Glomerular endothelial cell (primary cell): ENCODE measurements at places on chromosomes 11 and 22.

DNA sequence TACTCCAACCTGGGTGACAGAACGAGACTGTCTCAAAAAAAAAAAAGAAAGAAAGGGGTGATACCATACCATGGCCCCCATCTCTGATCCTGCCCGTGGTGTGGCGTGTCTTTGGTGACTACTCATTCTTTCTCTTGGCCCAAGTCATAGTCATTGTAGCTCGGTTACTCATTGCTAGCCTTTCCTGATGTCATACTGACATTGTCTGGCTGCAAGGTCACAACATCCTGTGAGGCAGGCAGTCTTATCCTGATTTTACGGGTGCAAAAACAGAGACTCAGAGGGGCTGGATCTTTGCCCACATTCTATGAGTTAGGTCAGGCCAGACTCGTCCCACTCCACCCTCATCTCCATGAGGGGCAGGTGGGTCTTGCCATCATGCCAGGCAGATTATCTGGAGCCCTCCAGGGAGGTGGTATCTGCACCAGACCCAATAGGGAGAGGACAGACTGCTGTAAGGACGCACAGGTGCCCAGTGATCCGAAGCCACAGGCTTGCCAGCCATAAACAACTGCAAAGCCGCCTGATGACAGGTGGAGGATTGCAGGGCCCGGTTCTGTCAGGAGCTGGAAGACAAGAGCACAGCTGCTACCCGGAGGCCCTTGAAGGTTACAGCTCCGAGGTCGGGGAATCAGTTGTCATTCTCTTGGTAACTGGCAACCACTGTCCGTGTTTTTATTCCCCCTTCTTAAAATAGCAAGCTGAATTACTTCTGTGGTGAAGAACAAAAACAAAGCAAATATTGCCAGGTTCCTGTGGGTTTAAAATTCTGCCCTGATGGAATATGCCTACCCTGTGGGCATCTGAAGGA is 13.8 kb downstream of the TOM1 start:
- DNase-seq, result peak; percentile 79

DNA sequence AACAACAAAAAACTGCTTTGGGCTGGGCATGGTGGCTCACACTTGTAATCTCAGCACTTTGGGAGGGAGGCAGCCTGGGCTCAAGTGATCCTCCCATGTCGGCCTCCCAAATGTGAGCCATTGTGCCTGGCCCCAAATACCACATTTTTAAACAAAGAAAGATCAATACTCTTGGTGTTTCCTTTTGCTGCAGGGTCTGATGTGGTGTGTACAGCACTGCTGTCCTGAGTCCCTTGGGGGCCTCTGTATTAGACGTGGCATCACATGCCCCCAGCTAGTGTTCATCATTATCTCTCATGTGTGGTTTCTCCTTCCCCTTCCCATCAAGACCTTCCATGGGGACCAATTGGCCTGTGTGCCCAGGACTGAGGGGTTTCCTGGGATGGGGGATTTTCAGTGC is 20.5 kb upstream of the XBP1 start:
- no peak for DNase-seq

GRCh38 chr11:15201586-15201985 is 86.9 kb downstream of the INSC start:
- DNase-seq, result no peak

DNA sequence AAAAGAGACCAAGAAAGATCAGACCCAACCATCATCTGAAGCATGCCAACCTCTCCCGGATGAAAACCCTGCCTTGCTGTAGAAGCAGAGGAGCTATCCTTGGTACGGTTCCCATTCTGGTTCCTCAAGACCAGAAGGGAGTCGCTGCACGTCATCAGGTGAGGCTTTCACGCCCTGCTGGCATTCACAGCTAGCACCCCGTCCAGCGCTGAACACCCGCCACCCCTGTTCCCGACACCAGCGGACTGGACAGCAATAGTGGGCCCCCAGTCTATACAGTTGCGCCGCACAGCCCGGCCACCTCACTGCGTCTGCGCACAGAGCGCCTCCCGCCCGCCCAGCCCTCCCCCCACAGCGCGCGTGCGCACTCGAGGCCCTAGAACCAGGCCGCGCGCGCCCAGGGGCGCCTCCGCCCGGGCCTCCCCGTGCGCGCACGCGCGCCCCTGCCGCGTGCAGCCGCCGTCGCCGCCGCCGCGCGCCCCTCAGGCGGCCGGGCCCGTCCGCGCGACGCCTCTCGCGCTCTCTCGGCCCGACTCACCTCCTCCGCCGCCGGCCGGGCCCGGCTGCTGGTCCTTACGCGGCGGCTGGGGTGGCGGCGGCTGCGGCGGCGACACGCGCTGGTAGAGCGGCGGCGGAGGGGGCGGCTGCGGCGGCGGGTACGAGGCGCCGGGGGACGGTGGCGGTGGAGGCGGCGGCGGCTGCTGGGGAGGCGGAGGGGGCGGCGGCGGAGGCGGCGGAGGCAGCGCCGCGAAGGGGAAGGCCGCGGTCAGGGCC is 706 bp downstream of the SF1 start:
- DNase-seq, result no peak

DNA sequence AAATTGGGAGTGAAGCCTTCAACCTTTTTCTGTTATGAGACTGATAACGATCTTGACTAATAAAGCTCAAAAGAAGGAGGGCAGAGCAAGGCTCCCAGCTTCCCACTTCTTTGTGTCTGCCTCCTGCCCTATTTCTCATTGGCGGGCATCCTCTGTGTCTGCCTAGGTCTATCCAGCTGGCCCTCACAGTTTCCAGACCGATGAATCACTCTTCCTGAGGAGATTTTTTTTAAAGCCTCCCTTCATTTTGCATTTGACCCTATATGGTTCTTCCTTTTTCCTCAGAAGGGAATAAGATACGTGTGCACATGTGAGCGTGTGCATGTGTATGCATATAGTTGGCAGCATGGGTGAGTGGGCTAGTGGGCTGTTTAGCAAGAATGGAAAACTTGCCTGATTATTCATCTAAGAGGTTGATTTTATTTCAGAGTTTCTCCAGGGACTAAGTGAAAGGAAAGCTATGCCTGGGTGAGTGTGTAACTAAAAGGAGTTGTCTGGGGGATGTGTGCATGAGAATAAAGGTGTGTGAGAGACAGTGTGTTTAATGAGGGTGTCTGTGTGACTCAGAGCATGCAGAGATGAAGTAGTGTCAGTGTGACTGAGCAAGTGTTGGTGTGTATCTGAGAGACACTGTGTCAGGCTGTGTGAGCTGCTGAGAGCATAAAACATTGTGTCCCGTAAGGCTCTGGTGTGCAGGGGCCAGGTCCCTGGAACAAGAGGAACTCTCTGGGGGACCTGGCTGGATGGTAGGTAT is 12.2 kb downstream of the PHLDB1 start:
- peak; percentile 97 for DNase-seq

- no peak for DNase-seq
These were observed 11.1 kb downstream of the NAV2 start for GRCh38 chr11:19723572-19724342.

- DNase-seq, result no peak
These were observed 22.3 kb downstream of the RANGAP1 start for GRCh38 chr22:41263704-41264103.
